ENCODE measurements at places on chromosomes 16 and 17.

GRCh38 chr17:12922120-12922519 lies 95.7 kb downstream of the ELAC2 start:
- DNase-seq, result no peak

DNA sequence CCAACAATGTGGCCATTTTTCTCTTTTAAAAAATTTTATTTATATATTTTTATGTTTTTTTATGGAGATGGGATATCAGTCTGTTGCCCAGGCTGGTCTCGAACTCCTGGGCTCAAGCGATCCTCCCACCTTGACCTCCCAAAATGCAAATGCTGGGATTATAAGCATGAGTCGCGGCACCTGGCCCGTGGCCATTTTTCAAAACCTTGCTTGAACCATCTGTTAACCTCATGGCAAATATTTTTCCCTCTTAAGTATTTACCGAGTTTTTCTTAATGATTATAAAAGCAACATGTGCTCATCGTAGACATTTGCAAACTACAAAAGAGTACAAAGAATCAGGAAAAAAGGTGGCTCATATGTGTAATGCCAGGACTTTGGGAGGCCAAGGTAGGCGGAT lies 127.6 kb downstream of the ABCC6 start:
- no peak for DNase-seq

DNA sequence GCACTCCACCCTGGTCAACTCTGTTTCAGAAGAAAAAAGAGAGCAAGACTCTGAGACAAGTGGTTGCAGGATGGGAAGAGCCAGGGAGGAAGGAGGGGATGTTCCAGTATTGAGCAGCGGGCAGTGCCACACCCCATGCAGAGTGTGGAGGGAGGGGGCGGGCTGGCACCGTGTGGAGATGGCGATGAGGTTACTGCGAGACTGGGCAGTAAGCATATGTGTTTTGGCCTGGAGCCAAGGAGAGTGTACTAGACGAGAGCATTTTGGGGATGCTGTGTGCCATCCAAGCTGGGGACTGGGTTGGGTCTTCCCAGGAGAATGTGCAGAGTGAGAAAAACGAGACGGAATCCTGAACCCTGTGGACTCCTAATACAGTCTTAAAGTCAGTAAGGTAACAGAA lies 3.4 kb downstream of the TBC1D24 start:
- no peak for DNase-seq

- DNase-seq, result no peak
Observed at GRCh38 chr17:73311428-73311780, 397 bp downstream of the CDC42EP4 start.

GRCh38 chr17:56011406-56012131 lies 141.7 kb upstream of the ANKFN1 start:
- DNase-seq, result no peak

DNA sequence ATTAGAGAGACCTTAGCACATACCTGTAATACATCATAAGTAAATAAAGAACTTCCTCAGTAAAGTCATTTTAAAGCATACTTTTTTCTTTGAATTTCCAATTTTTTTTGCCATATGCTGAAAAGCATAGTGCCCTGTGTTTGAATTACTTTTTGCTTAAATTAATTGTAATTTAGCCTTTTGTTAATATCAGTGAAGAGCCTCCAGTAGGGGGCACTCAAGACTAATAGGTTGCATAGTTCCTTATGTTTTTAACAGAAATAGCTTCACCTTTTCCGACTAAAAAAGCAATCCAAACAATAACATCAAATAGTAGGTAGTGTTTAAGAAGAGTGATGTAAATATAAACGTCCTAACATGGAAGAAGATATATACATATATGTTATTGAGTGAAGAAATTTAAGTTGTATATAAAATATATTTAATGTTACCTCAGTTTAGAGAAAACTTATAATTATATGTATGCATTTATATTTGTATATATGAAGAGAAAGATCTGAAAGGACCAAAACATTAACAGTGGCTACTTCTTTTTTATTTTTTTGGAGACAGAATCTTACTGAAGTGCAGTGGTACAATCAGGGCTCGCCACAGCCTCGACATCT lies 18.6 kb downstream of the RAD51C start:
- peak; percentile 55 for DNase-seq

DNA sequence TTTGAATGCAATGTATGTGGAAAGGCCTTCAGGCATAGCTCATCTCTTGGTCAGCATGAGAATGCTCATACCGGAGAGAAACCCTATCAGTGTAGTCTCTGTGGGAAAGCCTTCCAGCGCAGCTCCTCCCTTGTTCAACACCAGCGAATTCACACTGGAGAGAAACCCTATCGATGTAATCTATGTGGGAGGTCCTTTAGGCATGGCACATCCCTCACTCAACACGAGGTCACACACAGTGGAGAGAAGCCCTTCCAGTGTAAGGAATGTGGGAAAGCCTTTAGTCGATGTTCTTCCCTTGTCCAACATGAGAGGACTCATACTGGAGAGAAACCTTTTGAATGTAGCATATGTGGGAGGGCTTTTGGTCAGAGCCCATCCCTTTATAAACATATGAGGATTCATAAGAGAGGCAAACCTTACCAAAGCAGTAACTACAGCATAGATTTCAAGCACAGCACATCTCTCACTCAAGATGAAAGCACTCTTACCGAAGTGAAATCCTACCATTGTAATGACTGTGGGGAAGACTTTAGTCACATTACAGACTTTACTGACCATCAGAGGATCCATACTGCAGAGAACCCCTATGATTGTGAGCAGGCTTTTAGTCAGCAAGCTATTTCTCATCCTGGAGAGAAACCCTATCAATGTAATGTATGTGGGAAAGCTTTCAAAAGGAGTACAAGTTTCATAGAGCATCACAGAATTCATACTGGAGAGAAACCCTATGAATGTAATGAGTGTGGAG lies 24.7 kb downstream of the ZFP90 start:
- DNase-seq, result no peak

DNA sequence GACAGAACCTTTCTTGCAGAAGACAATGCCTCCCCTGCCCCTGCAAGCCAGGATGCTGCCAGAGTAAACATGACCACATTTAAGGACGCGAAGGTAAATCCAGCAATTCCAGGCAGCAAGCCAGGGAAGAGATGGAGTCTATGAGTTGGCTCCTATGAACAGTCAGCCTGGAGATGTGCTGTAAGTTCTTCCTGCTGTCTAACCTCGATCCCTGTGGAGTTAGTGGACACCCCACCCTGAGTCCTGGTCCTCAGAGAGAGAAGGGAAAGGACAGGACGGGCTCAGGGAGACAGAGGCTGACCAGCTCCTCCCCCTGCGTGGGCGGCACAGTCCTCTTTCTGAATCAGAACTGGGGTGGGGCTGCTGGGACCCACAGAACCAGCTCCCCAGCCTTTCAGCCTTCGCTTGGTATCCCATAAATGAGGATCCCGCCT lies 24.9 kb downstream of the CDC42EP4 start:
- DNase-seq, result no peak

- DNase-seq, result no peak
Observed at GRCh38 chr17:61325382-61326073, 74.1 kb upstream of the TBX2 start.

DNA sequence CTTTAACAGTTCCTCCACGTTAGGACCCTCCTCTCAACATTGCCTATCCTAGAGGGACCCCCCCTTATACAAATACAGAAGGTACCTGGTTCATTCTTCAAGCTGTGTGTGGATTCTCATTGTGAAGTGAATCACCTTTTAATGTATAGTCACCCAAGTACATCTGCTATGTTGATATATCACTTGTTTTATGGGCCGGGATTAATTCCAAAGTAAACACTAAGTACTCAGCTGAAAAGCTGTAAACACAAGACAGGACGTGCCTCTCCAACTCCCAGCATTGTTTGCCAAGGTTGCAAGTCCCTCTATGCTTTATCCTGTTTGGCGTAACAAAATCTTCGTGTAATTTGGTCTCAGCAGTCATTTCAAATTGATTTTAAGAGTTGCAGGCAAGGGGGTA lies 123.6 kb downstream of the RBFOX1 start:
- DNase-seq, result no peak

- no peak for DNase-seq
Observed at GRCh38 chr17:32100971-32101631, 41.2 kb upstream of the RHOT1 start.

DNA sequence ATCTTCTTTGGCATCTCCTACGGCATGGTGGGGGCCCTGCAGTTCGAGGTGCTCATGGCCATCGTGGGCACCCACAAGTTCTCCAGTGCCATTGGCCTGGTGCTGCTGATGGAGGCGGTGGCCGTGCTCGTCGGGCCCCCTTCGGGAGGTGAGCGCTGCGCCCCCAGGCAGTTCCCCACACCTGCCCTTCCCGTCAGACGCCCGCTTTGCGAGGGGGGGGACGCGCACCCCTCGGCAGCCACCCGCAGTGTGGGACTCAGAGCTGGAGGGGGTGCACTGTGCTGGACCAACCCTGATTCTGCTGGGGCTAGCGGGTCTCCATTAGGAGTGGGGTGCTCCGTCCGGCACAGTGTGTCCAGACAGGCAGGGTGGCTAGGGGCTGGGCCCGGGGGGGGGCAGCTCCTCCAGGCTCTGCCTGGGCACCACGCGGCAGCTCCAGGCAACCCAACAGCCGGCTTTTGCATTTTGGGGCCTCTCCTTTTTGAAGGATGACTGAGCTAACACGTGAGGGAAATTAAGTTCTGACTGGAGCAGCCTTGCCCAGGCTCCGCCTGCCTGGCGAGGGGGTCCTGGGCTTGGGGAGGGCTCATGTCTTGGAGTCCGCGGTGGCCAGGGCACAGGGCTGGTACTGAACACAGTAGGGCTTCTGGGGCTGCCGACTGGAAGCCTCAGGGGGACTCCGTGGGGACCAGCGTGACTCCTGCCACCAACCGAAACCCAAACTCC lies 9.1 kb downstream of the SLC16A3 start:
- DNase-seq, result no peak

DNA sequence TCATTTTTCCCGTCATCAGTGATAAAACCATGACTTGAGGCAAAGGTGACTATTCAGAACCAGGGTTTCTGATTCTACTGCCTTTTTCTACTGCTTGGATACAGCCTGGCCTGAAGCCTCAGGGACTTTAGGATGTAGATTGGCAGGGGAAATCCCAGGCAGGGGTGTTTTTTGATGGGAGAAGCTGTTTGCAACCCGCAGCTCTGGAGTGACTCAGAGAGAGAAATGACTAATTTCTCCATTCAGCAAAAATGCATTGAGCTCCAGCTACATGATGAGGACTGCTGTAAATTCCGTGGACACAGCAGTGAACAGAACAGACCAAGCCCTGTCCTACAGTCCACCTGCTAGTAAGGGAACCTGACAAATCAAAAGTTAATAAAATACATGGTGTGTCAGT lies 560.6 kb downstream of the CDH13 start:
- no peak for DNase-seq

GRCh38 chr16:49592546-49593423 lies 219.2 kb downstream of the C16orf78 start:
- DNase-seq, result peak; percentile 34

GRCh38 chr17:27244491-27245223 lies 49.3 kb upstream of the WSB1 start:
- DNase-seq, result no peak

DNA sequence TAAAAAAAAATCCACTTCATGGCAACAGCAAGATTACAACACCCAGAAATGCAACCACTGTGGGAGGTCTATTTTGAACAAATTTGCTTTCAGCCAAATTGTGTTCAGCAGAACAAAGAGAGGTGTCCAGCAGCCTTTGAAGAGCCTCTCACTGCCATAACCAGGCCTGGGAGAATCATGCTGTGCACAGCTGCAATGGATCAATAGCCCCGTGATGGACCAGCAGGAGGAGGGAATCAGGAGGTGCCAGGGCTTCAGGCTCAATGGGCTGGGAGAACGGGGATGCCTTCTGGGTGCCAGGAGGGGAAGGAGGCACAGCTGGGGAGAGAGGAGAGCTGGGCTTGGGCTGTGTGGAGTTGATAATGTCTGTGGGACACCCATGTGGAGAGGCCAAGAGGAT lies 366.2 kb upstream of the EEF2KMT start:
- DNase-seq, result no peak

- DNase-seq, result no peak
Observed at GRCh38 chr17:1312261-1312870, 32.9 kb downstream of the TRARG1 start.

- no peak for DNase-seq
Observed at GRCh38 chr17:54882950-54883349, 17.7 kb upstream of the TOM1L1 start.

DNA sequence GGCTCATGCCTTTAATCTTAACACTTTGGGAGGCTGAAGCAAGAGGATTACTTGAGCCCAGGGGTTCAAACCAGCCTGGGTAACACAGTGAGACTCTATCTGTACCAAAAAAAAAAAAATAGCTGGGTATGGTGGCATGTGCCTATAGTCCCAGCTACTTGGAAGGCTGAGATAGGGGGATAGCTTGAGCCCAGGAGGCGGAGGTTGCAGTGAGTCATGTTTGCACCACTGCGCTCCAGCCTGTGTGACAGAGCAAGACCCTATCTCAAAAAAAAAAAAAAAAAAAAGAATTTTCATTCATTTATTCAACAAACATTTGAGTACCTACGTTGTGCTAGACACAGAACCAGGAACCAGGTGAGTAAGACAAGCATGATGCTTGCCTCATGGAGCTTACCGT lies 73.6 kb upstream of the MRTFB start:
- DNase-seq, result no peak

DNA sequence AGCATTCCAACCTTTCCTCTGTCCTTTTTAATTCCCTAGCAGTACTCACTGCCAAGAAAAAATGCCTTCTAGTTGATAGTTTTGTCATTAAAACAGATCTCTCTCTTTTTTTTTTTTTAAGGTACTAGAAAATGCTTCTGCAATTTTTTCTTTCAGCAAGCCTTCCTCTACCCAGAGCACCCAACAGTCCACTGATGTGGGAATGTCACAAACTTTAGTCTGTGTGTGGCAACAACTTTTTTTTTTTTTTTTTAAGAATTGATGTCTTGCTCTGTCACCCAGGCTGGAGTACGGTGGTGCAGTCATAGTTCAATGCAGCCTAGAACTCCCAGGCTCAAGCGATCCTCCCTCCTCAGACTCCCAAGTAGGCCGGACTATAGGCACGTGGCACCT lies 34.7 kb downstream of the CDRT15 start:
- no peak for DNase-seq

DNA sequence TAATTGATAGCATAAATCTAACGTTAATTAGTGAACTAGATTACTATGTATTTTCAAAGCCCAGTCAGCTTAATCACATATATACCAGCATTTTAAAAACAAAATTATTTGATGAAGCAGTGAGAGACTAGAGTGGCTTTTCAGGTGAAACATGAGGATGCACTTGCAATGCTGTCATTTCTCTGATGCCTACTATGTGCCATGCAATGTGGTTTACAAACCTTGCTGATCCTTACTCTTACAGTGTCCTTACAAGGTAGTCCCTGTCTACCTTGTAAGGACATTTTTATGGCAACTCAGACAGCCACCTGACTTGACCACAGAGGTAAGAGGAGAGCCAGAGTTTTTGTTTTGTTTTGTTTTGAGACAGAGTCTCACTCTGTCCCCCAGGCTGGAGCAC lies 42.7 kb downstream of the CYB5B start:
- no peak for DNase-seq

- DNase-seq, result peak; percentile 21
Observed at GRCh38 chr17:32445074-32445415, 735 bp downstream of the PSMD11 start.

- no peak for DNase-seq
Observed at GRCh38 chr17:55710410-55710809, 12.3 kb downstream of the TMEM100 start.

- DNase-seq, result no peak
Observed at GRCh38 chr16:1157639-1158455, 4.9 kb downstream of the CACNA1H start.

Measured in CD4-positive, alpha-beta T cell treated with Interleukin-12 subunit alpha and Interleukin-12 subunit beta, for 1 hour (primary cell).